Natural killer cell treated with Interleukin-12 subunit alpha and Interleukin-12 subunit beta and Interleukin-15 and Interleukin-18, amount 100 ng/mL, for 72 hours (primary cell): ENCODE measurements at places on chromosomes 5 and 9. TPM values are rescaled to one million over a fixed set of nuclear protein-coding genes. Genes with fewer than 3 reads are reported as not detected.

The TNC gene
- total RNA-seq = 0.64 TPM

The C9orf153 gene
- total RNA-seq = 0.43 TPM

The PCDHGB2 gene
- 0.47 TPM for total RNA-seq

The OTP gene
- not detected for total RNA-seq

The INSL4 gene
- not detected for total RNA-seq

The HEMGN gene
- total RNA-seq = not detected

The WDR5 gene
- 32.6 TPM for total RNA-seq

The RLN1 gene
- total RNA-seq = not detected

The NAA35 gene
- 33.7 TPM for total RNA-seq

The TMEM232 gene
- total RNA-seq = 0.86 TPM

The GBA2 gene
- 68.4 TPM for total RNA-seq

The PCDHA1 gene
- not detected for total RNA-seq

The PPP2R2B gene
- total RNA-seq = 20.0 TPM

The EIF4EBP3 gene
- 7.0 TPM for total RNA-seq

The CDH9 gene
- not detected for total RNA-seq

The FRMD3 gene
- 0.43 TPM for total RNA-seq

The NAIP gene
- 14.6 TPM for total RNA-seq

The CDX1 gene
- total RNA-seq = not detected

The MZB1 gene
- 10.3 TPM for total RNA-seq

The PCDHGA12 gene
- 0.69 TPM for total RNA-seq

The INSL6 gene
- not detected for total RNA-seq

The MCTP1 gene
- 6.6 TPM for total RNA-seq

The C7 gene
- not detected for total RNA-seq

The ENG gene
- total RNA-seq = 34.1 TPM
